ENCODE measurements at places on chromosomes 4 and X.
A peak's percentile ranks its signal among the peaks of the same experiment; 100 is the strongest.

DNA sequence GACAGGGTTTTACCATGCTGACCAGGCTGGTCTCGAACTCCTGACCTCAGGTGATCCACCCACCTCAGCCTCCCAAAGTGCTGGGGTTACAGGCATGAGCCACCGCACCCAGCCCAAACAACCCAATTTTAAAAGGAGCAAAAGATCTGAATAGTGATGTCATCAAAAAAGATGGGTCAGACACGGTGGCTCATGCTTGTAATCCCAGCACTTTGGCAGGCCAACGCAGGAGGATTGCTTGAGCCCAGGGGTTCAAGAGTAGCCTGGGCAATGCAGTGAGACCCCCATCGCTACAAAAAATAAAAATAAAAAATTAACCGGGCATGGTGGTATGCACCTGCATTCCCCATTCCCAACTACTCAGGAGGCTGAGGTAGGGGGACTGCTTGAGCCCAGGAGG, 6.1 kb downstream of the ELF2 start:
- no peak for DNase-seq

DNA sequence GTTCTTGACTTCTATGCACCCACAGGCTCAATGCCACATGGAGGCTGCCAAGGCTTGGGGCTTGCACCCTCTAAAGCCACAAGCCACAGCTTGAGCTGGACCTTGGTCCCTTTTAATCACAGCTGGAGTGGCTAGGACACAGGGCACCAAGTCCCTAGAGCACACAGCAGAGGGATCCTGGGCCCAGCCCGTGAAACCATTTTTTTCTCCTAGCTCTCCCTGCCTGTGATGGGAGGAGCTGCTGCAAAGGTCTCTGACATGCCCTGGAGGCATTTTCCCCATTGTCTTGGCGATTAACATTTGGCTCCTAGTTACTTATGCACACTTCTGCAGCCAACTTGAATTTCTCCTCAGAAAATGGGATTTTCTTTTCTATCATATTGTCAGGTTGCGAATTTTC, 410.9 kb downstream of the GRID2 start:
- DNase-seq: no peak

- no peak for DNase-seq
These were observed 288.4 kb downstream of the CRLF2 start for GRCh38 chrX:924017-924416.

DNA sequence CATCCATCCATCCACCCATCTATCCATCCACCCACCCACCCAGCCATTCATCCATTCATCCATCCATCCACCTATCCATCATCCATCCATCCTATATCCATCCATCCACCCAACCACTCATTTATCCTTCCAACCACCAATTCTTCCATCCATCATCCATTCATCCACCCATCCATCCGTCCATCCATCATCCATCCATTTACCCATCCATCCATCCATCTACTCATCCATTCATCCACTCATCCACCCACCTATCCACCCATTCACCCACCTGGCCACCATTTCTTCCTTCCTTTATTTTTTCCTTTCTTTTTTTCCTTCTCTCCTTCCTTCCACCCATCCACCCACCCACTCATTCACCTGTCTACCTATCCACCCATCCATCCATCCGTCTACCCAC, 25.2 kb downstream of the HTRA3 start:
- no peak for DNase-seq

DNA sequence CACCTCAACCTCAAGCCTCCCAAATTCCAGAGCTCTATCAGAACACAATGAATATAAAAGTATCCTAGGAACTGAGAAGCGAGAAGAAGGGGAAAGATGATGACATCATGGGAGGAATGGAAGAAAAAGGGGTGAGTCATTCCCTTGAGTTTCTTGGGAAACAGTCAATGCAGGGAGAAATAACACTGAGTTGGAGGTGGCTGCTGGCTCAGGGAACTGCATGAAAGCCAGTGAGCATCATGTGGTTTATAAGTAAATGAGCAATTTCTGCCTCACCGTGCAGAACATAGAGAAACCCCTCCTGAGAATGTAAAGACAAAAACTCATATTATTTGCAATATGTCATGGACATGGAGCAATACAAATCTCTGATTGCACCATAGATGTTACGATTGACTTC, 73.3 kb downstream of the SHOX start:
- DNase-seq: no peak

- DNase-seq: no peak
These were observed 132.2 kb upstream of the C1QTNF7 start for GRCh38 chr4:15295421-15296162.

DNA sequence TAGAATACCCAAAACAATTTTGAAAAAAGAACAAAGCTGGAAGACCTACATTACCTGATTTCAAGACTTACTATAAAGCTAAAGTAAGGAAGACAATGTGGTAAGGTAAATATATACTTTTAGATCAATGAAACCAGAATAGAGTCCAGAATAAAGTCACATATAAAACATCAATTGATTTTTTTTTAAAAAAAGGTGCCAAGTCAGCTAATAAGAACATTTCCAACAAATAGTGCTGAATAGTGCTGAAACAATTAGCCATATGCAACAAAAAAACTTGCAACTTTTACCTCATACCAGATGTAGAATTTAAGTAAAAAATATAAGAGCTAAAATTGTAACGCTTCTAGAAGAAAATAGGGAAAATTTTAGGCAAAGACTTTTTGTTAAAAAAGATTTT, 73.0 kb upstream of the PDHA1 start:
- DNase-seq: no peak

DNA sequence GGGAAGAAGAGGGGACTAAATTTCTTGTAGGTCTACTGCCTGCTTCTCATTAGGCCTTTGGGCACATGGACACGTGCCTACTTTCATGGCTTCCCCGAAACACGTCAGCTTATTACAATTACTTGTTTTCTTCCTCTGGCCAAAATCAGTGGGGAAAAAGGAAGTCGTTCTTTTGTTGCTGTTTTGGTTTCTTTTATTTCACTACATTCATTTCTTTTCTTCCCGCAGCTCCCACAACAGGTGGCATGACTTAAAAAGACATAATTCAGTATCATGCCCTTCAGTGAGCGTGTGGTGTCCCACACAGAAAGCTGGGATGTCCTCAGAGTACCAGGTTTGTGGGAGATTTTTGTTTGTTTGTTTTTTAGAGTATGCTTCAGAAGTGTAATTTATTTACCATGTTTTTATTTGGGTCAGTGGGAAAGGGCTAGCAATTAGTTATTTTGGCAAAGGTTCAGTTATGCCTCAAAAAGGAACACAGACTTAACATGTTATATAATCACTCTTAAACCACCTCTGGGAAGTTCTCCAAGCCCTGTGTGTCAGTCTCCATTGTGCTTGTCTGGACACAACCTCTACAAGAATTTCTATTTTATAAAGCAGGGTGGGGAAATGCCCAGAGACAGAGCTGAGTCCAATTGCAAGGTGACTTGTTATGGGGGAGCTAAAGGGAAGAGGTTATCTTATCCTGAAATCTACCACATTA, 44.2 kb upstream of the SPRY1 start:
- DNase-seq: peak; percentile 12
